GM23248 (cell line): ENCODE measurements at places on chromosomes 1 and 21.

DNA sequence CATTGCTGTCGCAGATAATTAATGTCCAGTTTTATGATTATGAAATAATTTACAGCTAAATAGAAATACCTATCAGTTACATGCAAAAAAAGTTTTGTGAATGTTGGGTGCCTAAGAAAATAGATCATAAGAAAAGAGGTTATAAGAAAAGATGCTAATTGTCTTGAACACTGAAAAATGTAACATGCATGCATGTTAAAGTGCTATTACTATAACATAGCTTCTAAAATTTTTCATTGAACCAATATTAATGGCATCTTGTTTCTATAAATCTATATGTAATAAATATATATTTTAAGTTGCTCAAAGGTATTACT is 35.5 kb upstream of the SCYL3 start:
- no peak for DNase-seq

DNA sequence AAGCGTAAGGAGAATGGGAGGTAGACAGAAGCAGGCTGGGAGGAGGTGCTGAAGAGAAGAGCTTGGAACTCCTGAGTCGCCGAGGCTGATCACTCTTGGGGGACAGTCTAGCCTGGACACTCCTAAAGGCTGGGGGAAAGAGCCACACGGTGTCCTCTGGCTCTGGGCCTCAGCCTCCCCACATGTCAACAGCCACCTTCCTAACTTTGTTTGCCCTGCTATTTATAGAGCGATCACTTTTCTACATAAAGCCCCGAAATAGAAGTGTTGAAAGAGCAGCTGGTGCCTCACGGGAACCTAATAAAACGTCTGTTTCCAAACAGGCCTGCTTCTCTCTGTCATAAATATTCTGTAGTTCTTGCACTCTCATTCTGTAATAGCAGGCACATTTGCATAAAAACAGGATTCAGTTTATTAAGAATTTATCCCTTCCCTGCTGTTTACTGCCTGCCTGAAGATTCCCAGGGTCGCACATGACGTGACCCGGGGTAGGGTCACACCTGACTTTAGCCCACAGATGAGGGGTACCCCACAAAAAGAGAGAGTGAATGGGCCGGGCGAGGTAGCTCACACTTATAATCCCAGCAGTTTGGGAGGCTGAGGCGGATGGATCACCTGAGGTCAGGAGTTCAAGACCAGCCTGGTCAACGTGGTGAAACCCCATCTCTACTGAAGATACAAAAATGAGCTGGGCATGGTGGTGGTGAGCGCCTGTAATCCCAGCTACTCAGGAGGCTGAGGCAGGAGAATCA is 212.5 kb downstream of the TOMM20 start:
- no peak for DNase-seq

GRCh38 chr1:226446094-226446493 is 38.2 kb upstream of the PARP1 start:
- no peak for DNase-seq

GRCh38 chr1:219670426-219671149 is 57.7 kb upstream of the ZC3H11B start:
- no peak for DNase-seq

GRCh38 chr1:228445843-228446650 is 29.4 kb upstream of the TRIM17 start:
- DNase-seq = peak; percentile 70

- no peak for DNase-seq
Measured at GRCh38 chr1:99675994-99676393, 30.1 kb downstream of the PALMD start.

- no peak for DNase-seq
Measured at GRCh38 chr1:25577134-25577920, 33.9 kb downstream of the LDLRAP1 start.

DNA sequence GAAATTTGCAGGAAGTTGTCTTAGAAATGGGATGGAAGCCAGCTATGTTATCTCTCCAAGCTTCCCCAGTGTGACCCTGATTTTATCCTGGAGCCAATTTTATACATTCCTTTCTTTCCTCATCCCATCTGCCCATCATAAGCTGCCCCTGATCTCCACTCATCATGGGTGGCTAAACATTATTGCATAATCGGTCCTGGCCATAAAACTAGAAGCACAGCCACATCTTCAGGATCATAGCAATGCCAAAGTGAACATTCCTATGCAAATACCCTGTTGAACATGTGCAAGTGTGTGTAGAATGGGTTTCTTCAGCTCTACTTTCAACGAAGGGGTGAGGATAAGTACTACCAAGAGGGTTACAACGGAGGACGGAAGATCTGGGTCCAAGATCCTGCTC is 50.6 kb upstream of the COG2 start:
- no peak for DNase-seq

DNA sequence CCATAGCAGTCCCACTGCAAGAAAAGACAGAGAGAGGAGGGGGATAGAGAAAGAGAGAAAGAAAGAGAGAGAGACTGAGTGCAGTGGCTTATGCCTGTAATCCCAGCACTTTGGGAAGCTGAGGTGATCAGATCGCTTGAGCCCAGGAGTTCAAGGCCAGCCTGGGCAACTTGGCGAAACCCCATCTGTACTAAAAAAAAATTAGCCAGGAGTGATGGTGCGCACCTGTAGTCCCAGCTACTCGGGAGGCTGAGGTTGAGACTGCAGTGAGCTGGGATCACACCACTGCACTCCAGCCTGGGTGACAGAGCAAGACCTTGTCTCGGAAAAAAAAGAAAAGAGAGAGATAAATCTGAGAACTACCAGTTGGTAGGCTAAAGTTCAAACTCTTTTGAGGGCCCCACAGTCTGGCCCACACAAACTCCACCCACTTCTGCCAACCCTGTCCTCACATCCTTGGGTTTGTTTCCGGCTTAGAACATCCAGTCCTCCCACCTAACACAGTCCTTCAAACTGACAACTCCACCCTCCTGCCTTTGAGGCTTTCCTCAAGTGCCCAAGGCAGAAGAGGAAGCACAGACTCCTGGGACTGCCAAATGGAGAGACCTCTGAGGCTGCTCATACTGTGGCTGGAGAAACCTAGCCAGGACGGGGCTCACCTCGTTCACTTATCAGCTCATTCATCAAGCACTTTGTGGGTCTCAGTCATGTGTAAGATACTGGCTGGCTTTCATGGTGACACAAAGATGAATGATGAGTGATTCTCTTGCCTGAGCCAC is 20.1 kb downstream of the TFAP2E start:
- no peak for DNase-seq

GRCh38 chr1:223344491-223344890 is 19.5 kb downstream of the SUSD4 start:
- no peak for DNase-seq

- DNase-seq = no peak
Measured at GRCh38 chr1:44568128-44568900, 106.0 kb downstream of the TMEM53 start.

- no peak for DNase-seq
Measured at GRCh38 chr1:191348328-191348727, 809.9 kb upstream of the RGS18 start.

DNA sequence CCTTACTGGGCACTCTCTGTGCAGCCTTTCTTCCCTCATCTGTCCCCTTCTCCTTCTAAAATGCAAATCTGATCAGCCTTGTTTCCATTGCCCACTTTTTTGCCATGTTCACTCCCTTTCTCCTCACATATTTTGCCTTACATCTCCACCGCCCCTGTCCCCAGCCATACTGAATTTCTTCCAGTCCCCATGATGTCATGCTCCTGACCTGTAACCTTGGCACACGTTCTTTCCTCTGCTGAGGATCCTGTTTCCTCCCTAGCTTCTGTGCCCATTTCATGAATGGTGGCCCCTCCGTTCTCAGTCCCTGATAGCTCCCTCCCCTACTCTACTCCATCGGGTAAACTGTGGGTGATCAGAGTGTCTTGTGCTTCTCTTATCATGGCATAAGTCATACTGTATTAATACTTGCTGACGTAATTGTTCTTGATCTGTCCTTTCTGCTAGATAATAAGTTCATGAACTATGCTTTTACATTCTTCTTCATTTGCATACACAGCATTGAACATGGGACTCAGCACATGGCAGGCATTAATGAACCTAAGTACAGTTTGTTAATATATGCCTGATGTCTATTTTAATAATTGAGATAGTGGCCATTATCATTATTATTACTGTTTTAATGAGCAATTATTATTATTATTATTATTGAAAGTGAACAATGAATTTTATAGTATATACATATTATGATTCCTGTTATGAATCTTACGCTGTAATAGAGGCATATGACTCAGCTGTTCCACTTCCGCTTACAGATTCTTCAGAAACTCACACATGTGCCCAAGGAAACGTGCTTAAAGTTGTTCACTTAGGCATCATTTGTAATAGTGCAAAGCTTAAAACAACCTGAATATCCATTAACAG is 28.5 kb downstream of the MAP3K21 start:
- no peak for DNase-seq

GRCh38 chr1:67635055-67635809 is 49.8 kb upstream of the GADD45A start:
- no peak for DNase-seq

- DNase-seq = no peak
Measured at GRCh38 chr1:205481218-205481617, 23.3 kb upstream of the CDK18 start.
